Activated CD4-positive, alpha-beta T cell treated with anti-CD3 and anti-CD28 coated beads for 24 hours (primary cell): ENCODE measurements at places on chromosomes 2 and 18.

- DNase-seq: no peak
Observed at GRCh38 chr18:42196651-42197050, 241.6 kb downstream of the PIK3C3 start.

DNA sequence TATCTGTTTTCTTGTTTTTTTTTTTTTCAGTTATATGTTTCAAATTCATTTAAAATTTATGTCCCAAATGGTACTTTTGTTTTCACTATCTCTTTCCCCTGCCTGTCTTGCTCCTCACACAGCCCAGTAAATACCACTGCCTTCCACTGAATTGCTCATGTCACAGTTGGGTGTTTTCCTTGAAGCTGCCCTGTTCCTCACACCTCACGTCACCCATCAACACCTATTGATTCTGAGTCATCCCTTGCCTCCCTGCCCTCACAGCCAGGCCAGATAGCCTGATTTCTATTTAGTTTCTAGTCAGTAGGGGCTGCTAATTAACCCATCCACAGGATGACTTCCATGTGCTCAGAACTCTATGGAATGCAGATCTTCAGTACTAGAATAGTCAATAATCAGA is 25.3 kb downstream of the FSHR start:
- no peak for DNase-seq

GRCh38 chr2:11807156-11808015 is 61.0 kb downstream of the LPIN1 start:
- DNase-seq: no peak

- DNase-seq: no peak
Observed at GRCh38 chr2:190062601-190063000, at the start of gene MSTN. MSTN (minus strand) TSS chr2:190062729; CDS start chr2:190062596, 133 bp downstream.

GRCh38 chr18:69936191-69936558 is 11.5 kb downstream of the CD226 start:
- no peak for DNase-seq

DNA sequence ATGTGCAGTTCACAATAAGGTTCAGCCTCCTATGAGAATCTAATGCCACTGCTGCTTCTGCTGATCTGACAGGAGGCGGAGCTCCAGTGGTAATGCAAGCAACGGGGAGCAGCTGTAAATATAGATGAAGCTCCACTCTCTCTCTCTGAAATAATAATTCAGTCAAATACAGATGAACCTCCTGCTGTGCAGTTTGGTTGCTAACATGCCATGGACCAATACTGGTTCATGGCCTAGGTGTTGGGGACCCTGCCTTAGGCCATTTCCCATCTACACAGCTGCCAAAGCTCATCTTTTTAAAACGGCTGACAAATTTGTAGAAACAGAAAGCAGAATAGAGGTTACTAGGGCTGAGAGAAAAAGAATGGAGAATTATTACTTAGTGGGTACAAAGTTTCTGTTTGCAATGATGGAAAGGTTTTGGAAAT is 10.7 kb upstream of the HNRNPA3 start:
- no peak for DNase-seq

DNA sequence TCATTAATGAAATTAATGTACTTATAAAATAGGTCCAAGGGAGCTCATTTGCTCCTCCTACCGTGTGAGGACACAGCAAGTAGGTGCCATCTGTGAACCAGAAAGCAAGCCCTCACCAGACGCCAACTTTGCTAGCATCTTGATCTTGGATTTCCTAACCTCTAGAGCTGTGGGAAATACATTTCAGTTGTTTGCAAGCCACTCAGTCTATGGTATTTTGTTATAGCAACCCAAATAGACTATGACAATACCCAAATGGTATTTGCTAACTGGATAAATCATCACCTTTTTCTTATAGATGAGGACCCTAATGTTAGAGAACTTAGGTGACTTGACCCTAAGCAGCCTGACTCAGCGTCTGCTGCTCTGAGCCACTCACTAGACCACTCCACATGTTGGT is 379.6 kb downstream of the HRH4 start:
- no peak for DNase-seq

GRCh38 chr2:101698014-101698843 is 722 bp downstream of the MAP4K4 start:
- DNase-seq: no peak

- DNase-seq: no peak
Observed at GRCh38 chr2:216536734-216537210, 38.1 kb downstream of the RPL37A start.
